Stimulated activated CD8-positive, alpha-beta memory T cell treated with anti-CD3 and anti-CD28 coated beads, Interleukin-2, amount 100 ng/mL, for 1 hour (primary cell): ENCODE measurements at places on chromosomes 5 and 9.

DNA sequence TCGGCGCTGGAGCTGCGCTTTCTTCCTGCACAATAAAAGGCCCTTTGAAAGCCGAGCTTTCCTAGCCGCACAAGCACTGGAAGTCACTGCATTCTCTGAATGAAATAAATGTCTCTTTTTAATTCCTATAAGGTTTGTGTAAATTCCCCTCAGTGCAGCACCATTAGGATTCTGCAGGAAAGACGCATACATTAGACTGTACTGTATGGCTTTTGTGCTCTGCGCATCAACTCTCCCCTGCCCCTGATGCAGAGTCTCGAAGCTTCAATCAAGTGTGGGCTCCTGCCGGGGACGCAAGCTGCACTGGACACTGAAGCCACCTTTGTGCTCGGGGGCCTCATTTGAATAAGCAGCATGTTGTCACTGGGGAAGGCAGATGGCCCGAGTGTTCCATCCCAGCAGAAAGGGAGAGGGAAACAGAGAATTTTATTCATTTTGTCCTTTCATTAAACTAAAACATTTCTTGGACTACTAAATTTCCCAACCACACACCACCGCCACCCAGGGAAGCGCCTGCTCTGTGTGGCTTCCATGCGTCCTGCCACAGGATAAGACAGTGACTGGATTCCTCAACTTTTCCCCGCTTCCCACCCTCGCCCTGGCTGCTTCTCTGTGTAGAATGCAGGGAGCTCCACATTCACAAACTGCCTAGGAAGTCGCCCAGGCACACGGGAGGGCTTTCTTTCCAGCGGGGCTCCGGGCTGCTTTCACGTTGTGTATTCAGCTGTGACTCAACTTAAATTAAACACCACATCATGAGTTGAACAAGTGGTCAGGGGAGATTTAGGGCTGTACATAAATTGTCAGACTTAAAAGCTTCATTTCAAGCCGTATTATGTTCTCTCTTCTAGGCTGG is 635.4 kb downstream of the IRX1 start:
- no peak for DNase-seq

- no peak for DNase-seq
Observed at GRCh38 chr9:134661791-134662142, 20.2 kb downstream of the COL5A1 start.

DNA sequence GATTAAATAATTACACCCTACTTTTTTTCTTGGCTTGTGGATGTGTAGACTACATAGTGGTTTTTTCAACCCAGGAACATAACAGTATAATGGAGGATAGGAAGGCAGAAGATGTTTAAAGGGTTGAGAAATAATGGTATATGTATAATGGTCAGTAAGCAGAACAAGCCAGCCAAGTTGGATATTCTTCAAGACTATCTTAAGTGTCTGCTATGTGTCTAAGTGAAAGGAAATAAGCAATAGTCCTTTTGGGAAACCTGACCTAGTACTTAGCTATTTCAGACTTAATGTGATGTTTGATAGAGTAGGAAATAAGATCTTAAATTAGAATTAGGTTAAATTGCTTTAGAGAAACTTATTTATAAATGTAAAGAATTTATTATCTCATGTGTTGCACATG is 85.7 kb downstream of the PTPDC1 start:
- no peak for DNase-seq

DNA sequence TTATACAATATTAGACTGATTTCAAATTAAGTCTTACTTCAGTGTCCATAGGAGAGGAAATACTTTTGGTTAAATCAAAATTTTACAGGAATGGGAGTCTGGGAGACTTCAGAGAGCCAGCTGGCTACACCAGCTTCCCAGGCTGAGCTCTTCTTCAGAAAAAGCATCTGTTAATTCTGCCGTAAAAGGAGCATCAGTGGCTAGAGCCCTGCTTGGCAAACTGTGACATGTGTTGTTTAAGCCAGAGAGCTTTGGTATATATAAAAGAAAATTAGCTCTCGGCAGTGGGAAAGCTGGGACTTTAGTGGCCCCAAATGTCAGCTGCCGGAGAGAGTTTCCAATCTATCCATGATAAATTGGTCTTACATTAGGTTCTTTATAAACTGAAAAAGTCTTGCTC is 378.8 kb upstream of the TUSC1 start:
- no peak for DNase-seq

- no peak for DNase-seq
Observed at GRCh38 chr9:5569409-5569808, 59.1 kb downstream of the PDCD1LG2 start.

- no peak for DNase-seq
Observed at GRCh38 chr9:137809040-137809576, 68.5 kb upstream of the CACNA1B start.

- DNase-seq, result no peak
Observed at GRCh38 chr9:71812385-71812784, 44.1 kb upstream of the CEMIP2 start.

- no peak for DNase-seq
Observed at GRCh38 chr9:33651125-33651524, 127.1 kb downstream of the ANKRD18B start.

- DNase-seq, result no peak
Observed at GRCh38 chr5:157222506-157223230, 42.0 kb downstream of the ITK start.
